ENCODE measurements at places on chromosomes 6 and 20.

DNA sequence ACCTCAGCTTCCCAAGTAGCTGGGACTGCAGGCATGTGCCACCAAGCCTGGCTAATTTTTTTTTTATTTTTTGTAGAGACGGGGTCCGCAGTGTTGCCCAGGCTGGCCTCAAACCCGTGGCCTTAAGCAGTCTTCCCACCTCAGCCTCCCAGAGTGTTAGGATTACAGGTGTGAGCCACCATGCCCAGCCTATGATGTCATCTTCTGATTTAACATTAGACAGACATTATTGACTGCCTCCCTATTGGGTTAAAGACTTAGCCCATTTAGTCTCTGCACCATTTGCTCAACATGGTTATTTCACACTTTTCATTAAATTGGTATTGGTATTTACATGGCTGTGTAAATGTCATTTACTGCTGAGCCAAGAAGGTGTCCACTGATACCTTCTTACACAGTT, 46.1 kb downstream of the DEK start:
- DNase-seq: peak; percentile 17

DNA sequence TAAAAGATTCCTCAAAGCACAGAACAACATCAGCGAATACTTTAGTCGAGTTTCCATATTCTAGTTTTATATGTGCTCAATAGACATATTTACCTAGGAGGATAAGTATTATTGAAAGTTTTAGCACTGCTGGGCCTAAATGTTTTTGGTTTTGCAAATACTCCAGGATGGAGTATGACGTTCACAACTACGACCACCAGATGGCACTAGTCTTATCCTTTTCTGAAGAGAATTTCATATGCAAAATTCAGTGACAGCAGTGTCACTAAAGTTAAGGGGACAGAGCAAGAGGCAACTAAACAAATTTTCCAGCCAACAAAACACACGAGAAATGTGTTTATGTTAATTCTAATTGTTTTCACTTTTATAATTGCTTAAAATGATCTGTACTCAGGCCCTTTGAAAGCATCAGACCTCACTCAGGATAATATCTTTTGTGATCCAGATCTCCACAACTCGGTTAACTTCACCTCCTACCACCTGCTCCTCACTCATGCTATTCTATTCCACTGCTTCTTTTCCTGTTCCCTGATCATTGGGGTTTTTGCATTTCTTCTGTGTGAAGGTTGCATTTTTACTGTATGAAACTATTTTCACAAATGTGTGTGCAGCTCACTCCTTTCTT, 220.8 kb downstream of the TRDN start:
- peak; percentile 87 for DNase-seq

- peak; percentile 79 for DNase-seq
These were observed 27.2 kb upstream of the SYNJ2 start for GRCh38 chr6:157954150-157955117.

GRCh38 chr6:53347250-53347920, 1.4 kb downstream of the ELOVL5 start:
- peak; percentile 62 for DNase-seq

DNA sequence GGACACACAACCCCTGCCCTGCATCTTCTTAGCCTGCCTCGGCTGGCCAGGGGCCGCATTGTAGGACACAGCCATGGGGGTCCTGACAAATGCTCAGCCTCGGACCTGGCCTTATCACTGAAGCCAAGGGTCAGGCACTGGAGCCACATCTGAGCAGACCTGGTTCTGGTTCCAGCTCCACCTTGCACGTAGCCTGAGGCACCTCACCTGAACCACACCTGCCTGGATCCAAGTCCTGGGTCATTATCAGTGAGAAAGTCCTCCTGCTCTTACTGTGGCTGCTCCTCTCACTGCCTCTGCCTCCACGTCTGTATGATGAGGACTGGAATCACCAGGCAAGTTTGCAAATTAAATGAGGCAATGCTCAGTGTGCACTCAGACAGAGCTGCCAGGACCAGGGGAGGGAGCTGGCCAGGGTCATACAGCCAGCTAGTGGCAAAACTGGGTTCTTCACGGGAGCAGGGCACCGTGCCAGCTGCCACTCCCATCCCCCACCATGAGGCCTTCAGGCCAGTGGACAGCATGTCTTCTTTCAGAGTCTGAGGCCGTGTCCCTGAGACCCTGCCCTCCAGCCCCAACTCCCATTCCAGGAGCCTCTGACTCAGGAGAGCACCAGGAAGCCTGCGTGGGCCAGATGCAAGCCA, 40.2 kb downstream of the MRPL14 start:
- DNase-seq: peak; percentile 66

DNA sequence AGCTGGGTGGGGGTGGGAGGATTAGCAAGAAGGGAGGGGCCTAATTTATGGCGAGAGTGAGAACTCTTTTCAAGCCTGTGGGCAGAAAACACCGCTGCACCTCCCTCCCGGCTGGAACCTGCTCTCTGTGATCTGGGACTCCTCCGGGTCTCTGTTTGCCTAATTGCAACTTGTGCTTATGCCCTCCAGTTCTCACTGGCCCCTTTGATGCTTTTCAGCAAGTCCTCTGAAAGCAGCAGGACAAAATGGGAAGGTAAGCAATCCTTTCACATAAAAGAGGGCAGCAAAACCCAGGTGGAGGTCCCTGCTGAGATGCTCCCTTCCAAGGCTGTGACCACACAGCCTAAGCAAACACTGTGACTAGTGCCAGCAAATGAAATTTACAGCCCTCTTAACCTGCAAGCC, 523.0 kb upstream of the FLRT3 start:
- DNase-seq: peak; percentile 100

GRCh38 chr6:11043961-11044711, at the start of gene ELOVL2:
ELOVL2 (minus strand) TSS chr6:11044305; CDS start chr6:11044230, 75 bp downstream.
- DNase-seq: peak; percentile 86

DNA sequence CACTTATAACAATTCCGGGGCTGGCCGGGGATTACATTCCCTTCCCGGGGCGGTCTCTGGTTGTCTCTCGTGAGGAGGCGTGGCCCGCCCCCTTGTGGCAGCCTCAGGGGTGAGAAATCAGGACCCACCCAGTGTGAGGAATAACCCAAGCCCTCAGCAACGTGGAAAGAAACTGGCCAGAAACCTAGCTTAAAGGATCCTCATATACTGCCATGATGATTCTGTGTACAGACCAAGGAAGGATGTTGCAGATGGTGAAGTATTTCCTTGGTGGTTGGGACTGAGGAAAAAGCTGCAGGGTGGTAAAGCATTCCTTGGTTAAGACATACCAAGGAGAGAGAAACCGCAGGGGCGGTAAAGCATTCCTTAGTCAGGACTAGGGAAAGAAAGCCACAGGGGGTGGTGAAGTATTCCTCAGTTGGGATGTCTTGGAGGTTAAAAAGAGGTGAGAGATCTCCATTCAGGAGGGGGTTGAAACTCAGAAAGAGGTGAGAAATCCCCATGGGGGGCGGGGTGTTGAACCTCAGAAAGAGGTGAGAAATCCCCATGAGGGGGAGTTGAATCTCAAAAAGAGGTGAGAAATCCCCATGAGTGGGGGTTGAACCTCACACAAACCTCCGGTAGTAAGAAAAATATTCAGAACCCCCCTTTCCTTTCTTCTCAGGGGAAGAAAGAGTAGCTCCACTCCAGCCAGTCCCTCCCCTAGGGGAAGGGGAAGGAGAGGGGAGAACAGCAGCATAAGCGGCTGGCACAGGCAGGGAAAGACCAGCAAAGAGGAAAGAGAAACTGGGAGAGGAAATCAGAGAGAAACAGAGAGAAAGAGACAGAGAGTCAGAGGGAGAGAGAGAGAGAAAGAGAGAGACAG, 238.1 kb downstream of the RNGTT start:
- DNase-seq: peak; percentile 32

- DNase-seq: no peak
These were observed 11.0 kb upstream of the ARMC12 start for GRCh38 chr6:35725721-35726438.

GRCh38 chr6:79512014-79512413, 25.2 kb downstream of the LCA5 start:
- no peak for DNase-seq

DNA sequence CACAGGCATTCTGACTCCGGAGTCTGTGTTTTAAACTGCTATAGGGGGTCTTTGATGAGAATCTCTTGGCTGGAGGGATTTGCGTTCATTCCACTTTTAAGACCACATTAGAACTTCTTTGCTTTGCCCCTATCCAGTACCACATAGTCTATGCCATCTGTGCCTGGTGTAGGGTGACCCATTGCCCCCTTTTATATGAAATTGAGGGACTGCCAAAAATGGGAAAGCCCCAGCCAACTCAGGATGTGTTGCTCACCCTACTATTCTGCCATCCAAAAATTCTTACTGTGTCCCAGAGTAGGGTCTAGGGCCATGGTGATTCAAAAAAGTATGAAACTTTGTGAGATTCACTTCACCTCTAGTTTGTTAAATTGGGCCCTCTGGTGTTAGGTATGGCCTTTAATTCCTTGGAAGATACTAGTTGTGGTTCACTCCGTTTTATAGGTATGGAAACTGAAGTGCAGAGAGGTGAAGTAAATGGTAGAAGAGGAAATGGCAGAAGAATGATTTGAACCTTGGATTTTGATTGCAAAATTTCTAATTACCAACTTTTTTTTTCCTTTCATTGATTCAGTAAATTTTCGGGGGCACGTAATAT, 1.4 kb downstream of the PFDN4 start:
- no peak for DNase-seq

- DNase-seq: peak; percentile 91
These were observed 98.2 kb upstream of the HDGFL1 start for GRCh38 chr6:22471132-22471690.

DNA sequence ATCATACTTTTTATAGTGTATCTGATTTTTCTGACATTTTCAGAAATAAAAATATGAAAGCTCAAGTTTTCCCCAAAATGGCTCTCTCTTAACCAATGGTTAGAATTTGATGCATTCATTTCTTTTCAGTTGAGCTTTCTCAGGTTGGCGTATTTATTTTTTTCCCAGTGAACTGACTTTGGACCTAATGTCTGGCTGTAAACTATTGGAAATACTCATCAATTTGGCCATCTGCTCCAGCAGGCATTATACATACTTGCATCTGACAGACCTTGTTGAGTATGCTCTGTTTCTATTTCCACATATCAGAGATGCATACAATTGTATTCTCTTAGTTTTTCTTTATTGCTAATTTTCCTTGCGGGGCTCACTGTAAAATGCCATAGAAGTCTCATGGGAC, 1374.8 kb upstream of the MAP3K7 start:
- DNase-seq: no peak

GRCh38 chr20:44738813-44739477, 6.7 kb upstream of the KCNK15 start:
- DNase-seq: peak; percentile 78

DNA sequence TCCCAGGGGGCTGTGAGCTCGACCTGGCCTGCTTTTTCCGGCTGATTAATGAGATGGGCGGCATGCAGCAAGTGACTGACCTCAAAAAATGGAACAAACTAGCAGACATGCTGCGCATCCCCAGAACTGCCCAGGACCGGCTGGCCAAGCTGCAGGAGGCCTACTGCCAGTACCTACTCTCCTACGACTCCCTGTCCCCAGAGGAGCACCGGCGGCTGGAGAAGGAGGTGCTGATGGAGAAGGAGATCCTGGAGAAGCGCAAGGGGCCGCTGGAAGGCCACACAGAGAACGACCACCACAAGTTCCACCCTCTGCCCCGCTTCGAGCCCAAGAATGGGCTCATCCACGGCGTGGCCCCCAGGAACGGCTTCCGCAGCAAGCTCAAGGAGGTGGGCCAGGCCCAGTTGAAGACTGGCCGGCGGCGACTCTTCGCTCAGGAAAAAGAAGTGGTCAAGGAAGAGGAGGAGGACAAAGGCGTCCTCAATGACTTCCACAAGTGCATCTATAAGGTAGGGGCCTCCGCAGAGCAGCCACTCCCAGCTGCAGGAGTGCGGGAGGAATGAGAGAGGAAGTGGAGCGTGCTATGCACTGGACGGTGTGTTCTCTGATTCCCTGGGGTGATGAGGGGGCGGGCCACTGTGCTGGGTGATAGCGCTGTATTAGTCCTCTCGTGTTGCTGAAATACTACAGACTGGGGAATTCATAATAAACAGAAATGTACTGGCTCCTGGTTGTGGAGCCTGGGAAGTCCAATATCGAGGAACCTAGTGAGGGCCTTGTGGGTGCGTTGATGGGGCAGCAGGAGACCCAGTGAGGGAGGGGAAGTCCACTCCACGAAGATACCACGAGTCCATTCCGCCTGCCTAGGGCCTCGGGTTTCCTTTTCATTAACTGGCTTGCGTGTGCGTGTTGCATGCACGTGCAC, 161.7 kb downstream of the DTNBP1 start:
- DNase-seq: no peak

- peak; percentile 12 for DNase-seq
These were observed 97.2 kb downstream of the TULP4 start for GRCh38 chr6:158409451-158409850.

GRCh38 chr6:44333942-44334341, 8.5 kb upstream of the SPATS1 start:
- no peak for DNase-seq

GRCh38 chr20:54535746-54536145, 60.4 kb downstream of the DOK5 start:
- DNase-seq: no peak

GRCh38 chr20:12057778-12058177, 140.1 kb downstream of the BTBD3 start:
- DNase-seq: no peak

GRCh38 chr20:63230800-63231268, 4.9 kb upstream of the BIRC7 start:
- DNase-seq: peak; percentile 16

DNA sequence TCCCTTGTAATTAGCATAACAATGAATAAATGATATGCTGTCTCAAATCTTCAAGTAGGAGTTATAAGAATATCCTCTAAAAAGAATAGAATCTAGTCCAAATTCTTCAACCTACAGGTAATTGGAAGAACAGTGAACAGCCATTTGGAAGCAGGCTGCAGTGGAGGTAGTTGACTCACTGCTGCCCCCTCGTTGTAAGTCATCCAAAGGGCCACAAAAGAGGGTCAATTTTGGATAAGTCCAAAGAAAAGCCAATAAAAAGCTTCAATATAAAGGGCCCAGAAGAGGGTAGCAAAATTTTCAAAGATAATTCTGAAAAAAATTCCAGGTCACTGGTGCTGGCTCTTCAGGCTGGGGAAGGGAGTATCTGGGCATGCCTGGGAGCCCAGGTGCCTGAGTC, 60.8 kb upstream of the SSTR4 start:
- DNase-seq: peak; percentile 49

GRCh38 chr6:142929751-142930358, 15.1 kb downstream of the HIVEP2 start:
- no peak for DNase-seq

DNA sequence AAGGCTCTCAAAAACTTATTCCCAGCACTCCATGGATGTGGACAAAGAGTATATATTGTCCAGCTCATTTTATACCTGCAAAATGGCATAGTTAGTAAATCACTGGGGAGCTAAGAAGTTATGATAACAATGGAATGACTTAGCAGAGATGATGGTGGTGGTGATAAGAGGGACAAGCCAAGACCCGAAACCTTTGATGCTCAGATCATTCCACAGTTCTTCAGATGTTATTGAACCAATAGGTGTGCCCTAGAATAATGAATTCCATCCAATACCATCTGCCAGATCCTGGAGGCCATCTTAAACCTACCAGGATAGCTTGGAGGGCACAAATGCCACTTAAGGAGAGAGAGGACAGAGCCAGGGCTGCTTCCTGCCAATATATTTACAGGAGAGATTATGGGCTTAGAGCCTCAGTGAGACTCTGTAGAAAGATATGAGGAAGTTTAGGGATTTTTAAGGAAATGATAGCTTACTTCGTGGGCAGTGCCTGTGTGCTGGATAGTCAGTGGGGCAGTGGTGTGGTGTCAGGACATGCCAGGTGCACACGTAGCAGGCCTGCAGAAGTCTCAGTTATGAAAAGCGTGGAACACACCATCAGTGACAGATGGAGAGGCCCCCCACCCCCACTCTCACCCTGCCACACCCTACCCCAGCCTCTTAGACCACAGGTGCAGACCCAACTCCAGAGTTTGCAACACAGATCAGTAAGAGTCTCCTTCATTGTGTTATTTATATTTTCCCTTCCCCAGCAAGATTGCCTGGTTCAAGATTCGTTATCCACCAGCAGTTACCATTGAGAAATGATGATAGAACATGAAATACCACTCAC, 209.7 kb upstream of the SUPT3H start:
- DNase-seq: no peak

Data from NCI-H69 (cell line).